Activated T-helper 1 cell treated with anti-CD3 and anti-CD28 coated beads, Interleukin-2, amount 50 U/mL, for 16 hours (primary cell): ENCODE measurements at places on chromosomes 3 and 15.

DNA sequence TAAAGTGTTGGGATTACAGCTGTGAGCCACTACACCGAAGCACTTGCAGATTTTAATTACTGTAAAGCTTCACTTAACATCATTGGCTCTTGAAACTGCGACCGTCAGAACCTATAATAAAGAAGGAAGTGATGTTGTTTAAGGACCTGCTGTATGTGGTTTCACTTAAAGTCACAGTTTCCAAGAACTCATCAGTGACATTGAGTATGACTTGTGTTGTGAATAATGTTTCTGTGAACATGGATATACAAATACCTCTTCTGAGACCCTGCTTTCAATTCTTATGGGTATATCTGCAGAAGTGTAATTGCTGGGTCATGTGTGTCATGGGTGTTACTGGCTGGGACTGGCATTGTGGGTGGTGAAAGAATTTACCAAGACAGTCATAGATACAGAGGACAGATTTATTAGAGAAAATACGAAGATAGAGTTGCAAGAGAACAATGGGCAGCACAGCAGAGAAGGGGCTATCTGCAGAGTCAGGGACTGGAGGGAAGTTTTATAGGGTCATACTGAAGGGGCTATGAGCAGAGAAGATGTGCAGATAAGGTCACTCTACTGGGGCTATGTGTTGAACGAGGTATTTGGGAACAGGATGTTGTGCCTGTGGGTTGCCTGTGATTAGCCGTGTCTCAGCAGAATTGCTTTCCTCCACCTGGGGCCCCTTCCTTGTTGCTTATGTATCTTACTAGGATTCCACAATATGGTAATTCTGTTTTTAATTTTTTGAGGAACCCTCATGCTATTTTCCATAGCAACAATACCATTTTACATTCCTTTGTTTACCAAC, 4.5 kb downstream of the NDUFB5 start:
- no peak for DNase-seq

- DNase-seq = no peak
These were observed 114.6 kb downstream of the CYP19A1 start for GRCh38 chr15:51223771-51224229.

DNA sequence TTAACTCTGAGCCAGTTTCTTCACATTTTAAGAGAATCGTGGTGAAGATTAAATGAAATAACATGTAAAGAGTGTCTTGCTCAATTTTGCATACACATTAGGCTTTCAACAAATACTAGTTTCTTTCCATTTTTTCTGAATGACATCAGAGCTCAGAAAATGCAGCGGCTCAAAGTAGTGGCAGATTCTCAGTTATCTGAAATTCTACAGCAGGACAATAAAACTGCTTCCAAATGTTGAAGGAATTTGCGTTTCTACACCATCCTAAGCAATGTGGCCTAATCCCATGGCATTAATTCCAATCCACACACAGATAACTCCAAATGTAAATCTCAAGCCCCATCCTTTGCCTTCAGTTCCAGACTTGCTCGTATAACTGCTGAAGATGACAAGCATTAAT, 115.8 kb downstream of the PLCH1 start:
- DNase-seq = no peak

DNA sequence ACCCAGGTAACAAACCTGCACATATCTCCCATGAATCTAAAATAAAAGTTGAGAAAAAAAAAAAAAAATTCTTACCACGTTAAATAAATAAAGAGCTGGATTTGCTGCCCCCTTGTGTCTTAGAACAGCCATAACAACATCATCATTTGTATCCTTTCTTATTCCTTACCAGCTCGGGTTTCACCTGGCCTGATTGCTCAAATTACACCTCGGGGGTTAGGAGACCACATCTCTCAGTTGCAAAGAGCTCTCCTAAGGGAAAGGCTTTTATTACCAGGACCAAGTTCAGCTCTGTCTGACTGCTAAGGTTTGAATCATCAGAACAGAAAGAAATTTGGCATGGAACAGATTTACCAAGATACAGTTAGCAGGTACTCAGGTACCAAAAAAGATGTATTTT, 25.8 kb upstream of the RPL39L start:
- no peak for DNase-seq

DNA sequence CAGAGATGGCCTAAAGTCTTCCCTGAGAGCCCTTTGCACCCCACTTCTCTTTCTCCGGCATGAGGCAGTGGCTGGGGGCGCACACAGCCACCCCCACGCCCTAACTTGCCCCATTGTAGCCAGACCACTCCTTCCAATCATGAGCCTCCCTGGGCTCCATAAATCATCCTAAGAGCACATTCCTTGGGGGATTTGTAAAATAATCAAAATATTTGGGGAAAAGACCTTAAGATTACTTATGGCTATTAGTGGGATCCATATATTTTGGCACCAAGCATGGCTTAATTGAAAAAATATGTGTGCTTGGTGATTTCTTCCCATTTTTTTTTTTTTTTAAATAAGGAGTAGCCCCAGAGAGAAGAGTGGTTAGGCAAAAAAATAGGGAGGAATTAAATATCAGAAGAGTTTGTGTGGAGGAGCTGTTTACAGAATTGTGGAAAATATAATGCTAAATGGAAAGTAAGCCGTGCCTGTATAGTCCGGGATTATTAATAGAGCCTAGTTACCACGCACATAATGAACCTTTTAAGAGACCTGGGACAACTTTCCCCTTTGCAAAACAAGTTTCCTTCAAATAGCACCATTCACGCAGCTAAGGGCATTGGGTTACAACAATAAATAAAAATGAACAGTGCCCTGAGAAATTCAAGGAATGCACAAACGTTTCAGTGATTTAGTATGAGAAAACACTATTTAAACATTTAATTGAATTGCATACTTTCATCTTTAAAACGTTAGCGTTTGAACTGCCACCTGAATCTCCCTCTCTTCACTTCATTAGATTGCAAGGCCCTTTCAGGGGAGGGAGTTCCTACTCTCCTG, 46.1 kb downstream of the SMAD6 start:
- DNase-seq = no peak

- no peak for DNase-seq
These were observed 21.9 kb upstream of the ALDH1L1 start for GRCh38 chr3:126202276-126202675.

GRCh38 chr3:126982126-126982470, 817 bp upstream of the PLXNA1 start:
- no peak for DNase-seq

GRCh38 chr3:66037330-66037985, 1.3 kb downstream of the MAGI1 start:
- DNase-seq = no peak

- DNase-seq = no peak
These were observed 85.5 kb upstream of the CGNL1 start for GRCh38 chr15:57290826-57291225.

DNA sequence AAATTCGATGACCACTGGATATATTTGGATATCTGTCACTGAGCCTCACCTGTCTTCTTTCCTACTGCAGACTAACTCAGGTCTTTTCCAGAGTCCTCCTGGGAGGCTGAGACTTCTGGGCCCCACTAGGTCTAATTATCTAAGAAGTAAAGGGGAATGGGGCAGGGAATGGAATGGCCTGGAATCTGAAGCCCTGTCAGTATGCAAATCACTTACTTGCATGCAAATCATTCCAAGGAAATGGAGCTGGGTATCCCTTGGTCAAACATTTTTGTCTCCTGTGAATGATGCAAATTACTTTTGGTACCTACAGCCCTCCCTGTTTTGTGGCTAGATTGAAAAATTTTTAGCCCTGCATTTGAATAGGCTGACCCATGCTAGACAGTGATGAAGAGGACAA, 5.3 kb upstream of the SPSB4 start:
- no peak for DNase-seq

- DNase-seq = no peak
These were observed 10.7 kb upstream of the SLC22A13 start for GRCh38 chr3:38254872-38255271.

GRCh38 chr3:377158-377561, 180.6 kb downstream of the CHL1 start:
- DNase-seq = no peak

- DNase-seq = no peak
These were observed 675 bp downstream of the TSEN2 start for GRCh38 chr3:12484983-12485327.

GRCh38 chr3:16122155-16122554, 52.3 kb upstream of the GALNT15 start:
- no peak for DNase-seq

GRCh38 chr3:184259878-184260723, 1.3 kb downstream of the CAMK2N2 start:
- DNase-seq = no peak

DNA sequence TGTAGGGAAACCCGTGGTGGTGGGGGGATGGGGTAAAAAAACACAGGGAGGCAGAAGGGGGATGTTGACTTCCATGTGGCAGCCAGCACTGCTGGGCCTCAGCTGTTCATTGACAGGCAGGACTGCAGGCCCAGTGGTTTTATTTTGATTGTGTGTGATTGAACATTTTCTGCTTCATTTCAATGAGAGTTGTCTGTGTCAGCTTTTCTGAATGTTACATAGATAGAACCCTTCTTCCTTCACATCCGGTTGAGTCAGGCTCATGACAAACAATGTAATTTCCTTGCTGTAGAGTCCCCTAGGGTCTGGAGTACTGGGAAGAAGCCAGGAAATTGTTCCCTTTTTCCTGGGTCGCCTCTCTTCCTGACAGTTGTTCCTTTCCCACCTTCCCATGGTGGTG, 8.2 kb upstream of the RPP25 start:
- DNase-seq = no peak

GRCh38 chr3:177141471-177141870, 55.8 kb downstream of the TBL1XR1 start:
- no peak for DNase-seq

GRCh38 chr3:58177747-58178527, 32.8 kb downstream of the DNASE1L3 start:
- DNase-seq = peak; percentile 78

GRCh38 chr3:158456114-158456513, 114.9 kb upstream of the MLF1 start:
- DNase-seq = no peak

DNA sequence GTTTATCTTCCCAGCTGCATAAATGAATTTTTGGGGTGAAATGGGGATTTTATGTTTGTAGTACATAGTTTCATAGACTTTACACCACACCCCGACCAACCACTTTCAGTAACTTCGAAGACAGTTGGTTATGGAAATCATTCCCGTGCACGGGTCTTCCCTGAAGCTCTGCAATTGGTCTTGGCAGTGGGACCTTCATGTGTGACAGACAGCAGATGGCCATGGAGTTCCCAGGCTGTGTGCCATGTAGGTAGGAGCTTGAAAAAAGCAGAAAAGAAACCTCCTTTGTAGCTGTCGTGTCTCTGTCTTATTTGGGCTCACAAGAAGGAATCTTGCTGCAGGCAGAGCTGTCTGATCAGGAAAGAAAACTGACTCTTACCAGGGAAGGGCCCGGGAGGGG, 25.9 kb downstream of the EXOG start:
- DNase-seq = no peak
